ENCODE measurements at places on chromosomes 1 and 21. TPM values are rescaled to one million over a fixed set of nuclear protein-coding genes. Genes with fewer than 3 reads are reported as not detected.

Gene DYNLT5
- not detected for total RNA-seq

Gene SERBP1
- 211 TPM for total RNA-seq

Gene RNU1-4
- under 0.01 TPM for total RNA-seq

Gene USP1
- total RNA-seq: 26.4 TPM

Gene MIXL1
- 0.67 TPM for total RNA-seq

Gene EXO1
- total RNA-seq: 4.4 TPM

Gene TTLL10
- total RNA-seq: not detected

Gene OR14K1
- total RNA-seq: not detected

Gene TNFRSF9
- 4.6 TPM for total RNA-seq

Gene ADGRL2
- total RNA-seq: 25.1 TPM

Gene P3H1
- total RNA-seq: 61.5 TPM

Gene PLCH2
- total RNA-seq: 0.92 TPM

Gene ZNF436
- total RNA-seq: 11.7 TPM

Gene TCHH
- 0.07 TPM for total RNA-seq

Gene VPS13D
- total RNA-seq: 24.0 TPM

Gene OR2T33
- total RNA-seq: not detected

Gene KRTAP21-2
- not detected for total RNA-seq

Gene KLHL12
- total RNA-seq: 21.4 TPM

Gene RUNX1
- total RNA-seq: 43.0 TPM
